Pons (tissue), 1 donor: ENCODE measurements at places on chromosomes 7 and 10.
A peak's percentile ranks its signal among the peaks of the same experiment; 100 is the strongest.

- DNase-seq: no peak
These were observed 1247.8 kb upstream of the SORCS1 start for GRCh38 chr10:108412323-108412722.

DNA sequence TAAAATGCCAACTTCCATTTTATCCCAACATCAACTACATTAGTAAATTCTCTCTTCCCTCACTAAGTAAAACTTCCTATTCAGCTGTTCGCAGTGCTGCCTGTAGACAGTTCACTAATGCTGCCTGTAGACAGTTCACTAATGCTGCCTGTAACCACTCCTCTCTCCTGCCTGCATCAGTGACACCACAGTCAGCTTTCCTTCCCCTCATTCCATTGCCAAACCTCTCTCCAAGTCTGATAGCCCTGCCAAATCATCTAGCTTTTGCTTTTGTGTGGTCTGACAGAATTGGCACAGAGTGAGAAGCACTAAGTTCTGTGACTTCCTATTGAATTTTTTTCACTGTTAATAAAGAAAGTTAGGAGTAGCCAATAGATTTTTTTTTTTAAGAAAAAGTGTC lies 43.0 kb upstream of the MACC1 start:
- peak; percentile 45 for DNase-seq

DNA sequence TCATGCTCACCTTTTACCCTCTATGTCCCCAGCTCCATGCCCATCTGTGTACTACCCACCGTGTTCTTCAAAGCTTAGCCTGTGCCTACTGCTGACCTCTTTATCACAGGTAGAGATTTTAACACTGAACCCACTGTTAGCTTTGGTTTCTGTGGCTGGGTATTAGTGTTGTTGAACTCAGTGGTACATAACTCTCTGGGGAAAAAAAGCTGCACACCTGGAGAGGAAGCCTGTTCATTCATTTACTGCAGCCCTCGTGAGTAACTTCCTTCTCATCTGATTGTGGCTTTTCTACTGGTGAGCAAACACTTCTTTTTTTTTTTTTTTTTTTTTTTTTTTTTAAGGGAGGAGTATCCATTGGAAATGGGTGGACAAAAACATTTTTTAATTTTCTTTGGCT lies 326.3 kb downstream of the CCSER2 start:
- DNase-seq: no peak

- DNase-seq: peak; percentile 63
These were observed 57.3 kb upstream of the CAMK2B start for GRCh38 chr7:44382459-44383265.

GRCh38 chr7:7922684-7923385 lies 45.8 kb upstream of the GLCCI1 start:
- DNase-seq: peak; percentile 51

- no peak for DNase-seq
These were observed 6.0 kb upstream of the SMNDC1 start for GRCh38 chr10:110310741-110311140.

DNA sequence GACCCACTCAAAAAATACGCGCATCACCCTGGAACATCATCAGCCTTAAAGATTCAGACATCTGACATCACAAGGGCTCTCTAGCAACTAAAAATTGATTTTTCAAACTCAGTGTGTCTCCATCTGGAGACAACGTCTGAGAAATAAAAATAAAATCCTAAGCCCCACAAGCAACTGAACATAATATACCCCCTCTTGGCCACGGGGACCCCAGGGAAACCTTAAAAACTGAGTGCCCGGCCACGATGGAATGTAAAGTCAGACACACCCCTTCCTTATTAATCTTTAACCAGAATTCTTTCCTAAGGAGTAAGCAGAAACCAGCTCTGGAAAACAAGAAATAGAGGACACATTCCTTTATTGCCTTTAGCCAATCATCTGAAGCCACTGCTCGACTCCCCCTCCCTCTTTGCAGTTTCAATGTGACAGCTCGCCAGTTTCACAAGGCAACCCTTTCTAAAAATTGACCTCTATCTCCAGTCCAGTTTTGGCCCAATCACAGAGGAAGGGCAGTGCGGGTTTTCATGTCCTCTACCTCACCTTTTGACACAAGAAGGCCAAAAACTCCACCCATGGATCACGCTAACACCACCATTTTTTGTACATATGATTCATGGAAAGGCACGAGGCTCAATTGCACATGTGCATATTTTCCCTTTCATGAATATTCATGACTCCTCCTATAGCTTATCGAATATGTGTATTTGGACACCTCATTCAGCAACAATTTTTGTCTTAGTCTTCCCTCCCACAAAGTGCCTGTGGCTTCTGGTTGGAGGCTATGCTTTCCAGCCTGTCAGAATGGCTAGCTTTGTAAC lies 24.2 kb downstream of the IFIT3 start:
- no peak for DNase-seq
